ENCODE measurements at places on chromosomes 16 and 17. TPM values are rescaled to one million over a fixed set of nuclear protein-coding genes. Genes with fewer than 3 reads are reported as not detected.

The TBC1D3 gene
- not detected for total RNA-seq

The TOX3 gene
- not detected for total RNA-seq

The TMEM235 gene
- total RNA-seq, result not detected

The CAMKK1 gene
- total RNA-seq, result 5.1 TPM

The TP53TG3C gene
- not detected for total RNA-seq

The USH1G gene
- total RNA-seq, result not detected

The GPR179 gene
- total RNA-seq, result not detected

The PTX4 gene
- total RNA-seq, result not detected

The USP10 gene
- total RNA-seq, result 48.3 TPM

The NOG gene
- 6.7 TPM for total RNA-seq

The OR1D2 gene
- not detected for total RNA-seq

The PPY gene
- total RNA-seq, result not detected

The RAB26 gene
- total RNA-seq, result not detected

The NUDT7 gene
- 3.0 TPM for total RNA-seq

The HS3ST3B1 gene
- 41.9 TPM for total RNA-seq

The SDK2 gene
- total RNA-seq, result not detected

The MT1H gene
- total RNA-seq, result not detected

The DYNLL2 gene
- total RNA-seq, result 11.3 TPM

The GJD3 gene
- total RNA-seq, result 1.2 TPM

The TP53TG3 gene
- not detected for total RNA-seq

The NKD1 gene
- not detected for total RNA-seq

The CRISPLD2 gene
- 36.2 TPM for total RNA-seq

The CDRT15L2 gene
- total RNA-seq, result not detected

The TBX6 gene
- 0.11 TPM for total RNA-seq

The AGRP gene
- total RNA-seq, result not detected

The NACA2 gene
- not detected for total RNA-seq

The KRTAP9-7 gene
- total RNA-seq, result not detected

The TBC1D16 gene
- total RNA-seq, result 22.4 TPM

Data from GM23248 (cell line).